Dermis microvascular lymphatic vessel endothelial cell (primary cell): ENCODE measurements at places on chromosomes 2 and 18. TPM values are rescaled to one million over a fixed set of nuclear protein-coding genes. Genes with fewer than 3 reads are reported as not detected.

UGT1A4 gene
- not detected in 2 replicates for total RNA-seq

CDK15 gene
- total RNA-seq, result not detected in 2 replicates

NYAP2 gene
- total RNA-seq, result not detected in 2 replicates

LCT gene
- total RNA-seq, result not detected in 2 replicates

LOXL3 gene
- 0.77 and 2.0 TPM in 2 replicates for total RNA-seq

EVX2 gene
- total RNA-seq, result not detected in 2 replicates

ANKRD30BL gene
- total RNA-seq, result not detected in 2 replicates

MAB21L4 gene
- total RNA-seq, result not detected in 2 replicates

SRD5A2 gene
- total RNA-seq, result not detected in 2 replicates
